ENCODE measurements at places on chromosomes 3 and 15. TPM values are rescaled to one million over a fixed set of nuclear protein-coding genes. Genes with fewer than 3 reads are reported as not detected.

Gene GRM7
- total RNA-seq, result 70.3 TPM

Gene CCPG1
- 30.5 TPM for total RNA-seq

Gene LPP
- 8.6 TPM for total RNA-seq

Gene SUCNR1
- 0.25 TPM for total RNA-seq

Gene MCTP2
- total RNA-seq, result 0.74 TPM

Gene MORC1
- under 0.01 TPM for total RNA-seq

Gene PRR20G
- total RNA-seq, result not detected

Gene TMEM212
- not detected for total RNA-seq

Gene EMC7
- total RNA-seq, result 14.5 TPM

Gene ADCY5
- total RNA-seq, result 22.1 TPM

Gene CD47
- 312 TPM for total RNA-seq

Gene STRIT1
- total RNA-seq, result not detected

All from temporal lobe (tissue), 4 donors.